ENCODE measurements at places on chromosomes 12 and 14. TPM values are rescaled to one million over a fixed set of nuclear protein-coding genes. Genes with fewer than 3 reads are reported as not detected.

Gene ASIC1
- not detected for total RNA-seq

Gene SYCP3
- total RNA-seq, result not detected

Gene CFAP251
- 4.2 TPM for total RNA-seq

Gene OR6C2
- not detected for total RNA-seq

Gene ABCC9
- 0.03 TPM for total RNA-seq

Gene RNASE4
- total RNA-seq, result 5.2 TPM

Gene SDS
- total RNA-seq, result not detected

Gene IGF1
- not detected for total RNA-seq

Gene FAM90A1
- total RNA-seq, result 0.17 TPM

Gene LMNTD1
- 0.57 TPM for total RNA-seq

Gene KLRC2
- 0.97 TPM for total RNA-seq

Gene TMEM132C
- 0.42 TPM for total RNA-seq

Gene PSMC1
- 661 TPM for total RNA-seq

Gene RERG
- 0.40 TPM for total RNA-seq

Measured in Daoy (cell line).